ENCODE measurements at places on chromosomes 2 and 18.

DNA sequence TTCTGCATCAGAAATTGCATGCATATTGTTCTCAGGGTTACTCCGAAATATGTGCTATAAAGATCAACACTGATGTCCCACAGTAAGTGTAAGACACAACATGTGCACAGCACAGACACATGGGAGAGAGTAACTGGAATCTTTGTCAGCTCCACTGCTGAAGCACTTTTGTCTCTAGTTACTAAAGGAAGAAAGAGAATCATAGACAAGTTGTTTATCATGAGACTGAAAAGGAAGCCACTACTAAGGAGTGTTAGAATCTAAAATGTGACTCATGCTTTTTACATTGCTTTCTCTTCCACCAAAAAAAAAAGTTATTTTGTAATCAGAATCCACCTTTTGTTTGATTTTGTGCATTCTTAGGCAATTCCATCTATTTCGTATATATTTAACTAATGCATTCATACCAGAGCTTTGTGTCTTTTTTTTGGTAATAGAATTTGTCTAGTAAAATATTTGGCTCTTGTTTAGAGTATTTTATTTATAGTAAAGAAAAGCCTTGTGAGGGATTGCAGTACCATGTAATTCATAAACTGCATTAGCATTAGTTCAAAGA is 502.4 kb downstream of the FBXO15 start:
- no peak for DNase-seq

DNA sequence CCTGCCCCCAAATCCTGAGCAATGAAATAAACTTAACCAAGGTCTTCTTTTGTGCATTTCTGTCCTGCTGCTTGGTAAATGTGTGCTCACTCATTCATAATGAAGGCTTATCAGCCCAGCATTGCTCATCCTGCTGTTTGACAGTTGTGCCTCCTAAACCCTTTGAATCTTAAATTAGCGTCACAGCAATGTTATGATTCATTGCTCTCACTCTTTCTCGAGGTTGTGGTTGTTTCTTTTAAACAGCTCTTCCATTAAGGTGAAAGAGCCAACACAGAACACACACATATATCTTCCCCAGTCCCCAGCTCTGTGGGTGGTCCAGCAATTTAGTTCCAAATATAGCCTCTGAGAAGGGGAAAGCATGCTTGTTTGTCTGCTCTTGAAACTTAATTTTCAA is 84.0 kb downstream of the EVA1A start:
- peak; percentile 23 for DNase-seq

DNA sequence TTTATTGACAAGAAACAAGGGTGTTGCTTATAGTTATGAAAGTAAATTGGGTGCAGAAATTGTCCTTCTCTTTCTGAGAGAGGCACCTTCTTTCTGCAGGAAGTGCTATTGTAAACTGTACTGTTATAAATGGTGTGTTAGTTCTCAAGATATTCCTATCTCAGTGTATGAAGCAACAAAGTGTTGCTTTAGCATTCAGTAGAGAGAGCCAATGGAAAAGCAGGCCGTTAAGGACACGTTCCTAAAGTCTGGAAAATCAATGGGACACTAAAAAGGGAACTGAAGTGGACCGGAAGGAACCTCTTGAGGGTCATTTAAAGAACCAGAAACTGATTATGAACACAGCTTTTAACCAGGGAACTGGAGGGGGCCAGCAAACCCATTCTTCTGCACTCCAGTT is 510.0 kb upstream of the ZEB2 start:
- DNase-seq: no peak

- DNase-seq: no peak
Observed at GRCh38 chr2:145123606-145124005, 603.7 kb upstream of the ZEB2 start.

DNA sequence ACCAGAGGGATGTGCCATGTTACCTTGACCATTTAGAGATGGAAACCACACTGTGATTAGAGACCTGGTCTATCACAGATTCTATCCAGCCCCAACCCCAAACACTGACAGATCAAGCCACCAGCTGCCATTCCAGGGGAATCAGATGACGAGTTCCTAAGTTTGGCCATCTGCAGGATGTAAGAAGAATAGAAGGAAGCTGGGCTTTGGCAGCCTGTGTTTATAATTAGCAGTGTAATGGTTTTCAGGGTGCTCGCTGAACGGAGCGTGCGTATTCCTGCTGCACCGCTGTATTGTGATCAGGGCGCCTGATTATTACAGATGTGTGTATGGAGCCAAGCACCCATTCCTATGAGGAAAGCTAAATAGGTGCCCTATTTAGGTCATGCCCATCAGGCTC is 138.1 kb downstream of the LRRC30 start:
- no peak for DNase-seq

DNA sequence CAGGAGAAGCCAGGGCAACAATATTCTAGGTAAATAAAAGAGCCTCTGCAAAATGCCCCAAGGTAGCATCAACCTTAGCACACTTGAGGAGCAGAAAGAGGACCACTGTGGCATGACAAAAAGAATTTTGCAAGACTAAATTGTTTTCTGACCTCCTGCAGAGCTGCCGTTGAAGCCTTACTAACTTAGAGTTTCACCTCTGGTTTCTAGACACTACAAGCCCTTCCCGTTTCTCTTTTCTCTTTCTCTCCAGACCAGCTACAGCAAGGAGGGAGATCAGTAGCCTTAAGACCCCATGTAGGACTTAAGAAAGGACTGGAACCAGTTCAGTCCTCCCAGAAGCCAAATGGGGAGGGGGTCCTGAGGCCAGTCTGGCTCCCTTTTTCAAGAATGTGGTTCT is 73.3 kb upstream of the SP3 start:
- DNase-seq: no peak

- DNase-seq: peak; percentile 11
Observed at GRCh38 chr18:45521777-45522176, 93.5 kb upstream of the SLC14A2 start.

DNA sequence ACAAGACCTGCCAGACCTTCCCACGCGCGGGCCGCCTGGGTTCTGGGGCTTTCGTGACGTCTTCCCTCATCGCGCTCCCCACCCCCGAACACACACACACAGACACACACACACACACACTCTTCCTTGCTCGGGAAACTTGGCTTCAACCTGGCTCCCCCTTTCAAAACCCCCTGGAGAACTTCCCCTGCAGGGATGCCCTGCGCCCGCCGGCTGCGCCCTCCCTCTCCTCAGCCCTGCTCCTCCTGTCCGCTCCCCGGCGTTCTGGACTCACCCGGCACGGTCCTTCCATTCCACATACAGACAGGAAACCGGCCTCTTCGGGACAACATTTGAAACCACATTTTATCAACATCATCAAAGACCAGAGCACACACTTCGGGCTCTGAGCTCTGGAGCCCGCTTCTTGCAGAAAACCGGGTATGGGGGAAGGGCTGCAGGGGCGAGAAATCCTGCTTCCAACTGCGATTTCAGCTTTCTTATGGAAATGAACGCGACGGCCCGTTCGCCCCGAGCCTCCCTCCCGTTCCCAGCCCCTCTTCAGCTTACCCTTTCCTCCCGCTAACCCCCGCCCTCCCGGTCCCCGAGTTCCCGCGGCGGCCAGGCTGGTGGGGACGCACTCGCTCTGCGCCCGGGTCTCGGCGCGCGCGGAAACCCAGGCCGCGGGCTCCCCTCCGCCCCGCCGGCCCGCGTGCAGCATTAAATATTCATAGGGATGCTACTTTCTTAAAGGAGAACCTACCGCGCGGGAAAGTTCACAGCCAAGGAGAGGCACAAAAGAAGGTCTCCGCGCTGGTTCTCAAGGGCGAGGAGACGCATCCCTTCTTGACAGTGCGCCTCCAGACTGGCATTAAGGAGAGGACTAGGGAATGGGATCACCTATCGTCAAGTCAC is 18.3 kb downstream of the POU3F3 start:
- peak; percentile 34 for DNase-seq

DNA sequence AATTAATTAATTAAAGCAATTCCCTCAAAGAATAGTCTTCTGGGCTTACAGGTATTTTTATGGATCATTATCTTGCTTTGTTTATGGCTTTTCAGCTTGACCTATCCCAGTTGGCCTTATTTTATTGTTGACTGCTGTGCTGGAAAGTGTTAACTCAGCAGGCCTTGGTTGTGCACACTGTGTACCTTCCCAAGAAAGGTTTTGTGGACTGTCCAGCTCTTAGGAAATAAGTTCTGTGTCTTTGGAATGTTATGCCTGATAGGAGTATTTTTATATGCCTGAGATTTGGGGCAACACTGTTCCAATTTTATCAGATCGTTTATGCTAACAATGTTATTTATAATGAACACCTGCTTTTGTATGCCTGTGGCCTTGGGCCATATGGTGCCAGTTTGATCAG is 671.9 kb upstream of the ZNF804A start:
- DNase-seq: no peak

DNA sequence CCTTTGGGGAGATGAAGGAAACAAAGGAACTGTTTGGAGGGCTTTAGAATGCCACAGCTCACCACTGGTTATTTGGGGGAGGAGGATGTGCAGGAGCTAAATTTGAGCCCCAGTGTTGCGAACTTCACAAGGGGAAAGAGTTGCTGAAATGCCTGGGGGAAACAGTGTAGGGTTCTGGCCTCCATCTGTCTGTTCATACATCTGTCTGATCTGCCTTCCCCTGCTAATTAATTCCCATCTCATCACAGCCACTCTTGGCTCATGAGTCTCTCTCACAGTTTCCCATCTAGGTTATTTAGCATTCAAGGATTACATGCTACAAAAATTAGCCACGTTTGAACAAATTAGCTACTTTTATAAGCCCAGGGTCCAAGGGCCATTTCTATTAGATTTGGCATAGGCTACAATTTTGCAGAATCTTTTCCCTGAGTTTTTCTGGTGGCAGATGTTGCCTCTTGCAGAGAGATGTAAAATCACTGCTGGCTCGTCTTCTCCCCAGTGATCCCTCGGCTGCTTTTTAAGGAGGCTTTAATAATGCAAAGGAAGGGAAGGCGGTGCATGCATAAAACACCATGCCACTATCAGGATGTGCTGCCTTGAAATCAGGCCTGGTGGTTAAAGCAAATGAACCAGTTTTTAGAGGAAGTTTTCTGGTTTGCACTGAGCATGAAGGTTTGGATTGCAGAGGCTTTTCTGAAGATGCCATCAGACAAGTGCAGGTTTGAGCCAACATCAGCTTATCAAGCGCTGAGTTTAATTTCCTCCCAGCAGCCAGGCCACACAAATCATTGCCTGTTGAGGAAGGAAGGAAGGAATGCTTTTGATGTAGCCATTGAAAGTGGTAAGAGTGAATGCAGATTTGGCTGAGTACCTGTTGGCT is 35.0 kb downstream of the ADD2 start:
- no peak for DNase-seq

- no peak for DNase-seq
Observed at GRCh38 chr2:17756668-17757067, 2.7 kb downstream of the GEN1 start.

GRCh38 chr2:106189764-106190468 is 4.2 kb downstream of the UXS1 start:
- no peak for DNase-seq

GRCh38 chr2:7607441-7608173 is 690.4 kb downstream of the RNF144A start:
- no peak for DNase-seq

GRCh38 chr2:166285215-166285614 is 90.5 kb downstream of the SCN9A start:
- DNase-seq: no peak

GRCh38 chr2:180130403-180130802 is 123.3 kb upstream of the CWC22 start:
- no peak for DNase-seq

DNA sequence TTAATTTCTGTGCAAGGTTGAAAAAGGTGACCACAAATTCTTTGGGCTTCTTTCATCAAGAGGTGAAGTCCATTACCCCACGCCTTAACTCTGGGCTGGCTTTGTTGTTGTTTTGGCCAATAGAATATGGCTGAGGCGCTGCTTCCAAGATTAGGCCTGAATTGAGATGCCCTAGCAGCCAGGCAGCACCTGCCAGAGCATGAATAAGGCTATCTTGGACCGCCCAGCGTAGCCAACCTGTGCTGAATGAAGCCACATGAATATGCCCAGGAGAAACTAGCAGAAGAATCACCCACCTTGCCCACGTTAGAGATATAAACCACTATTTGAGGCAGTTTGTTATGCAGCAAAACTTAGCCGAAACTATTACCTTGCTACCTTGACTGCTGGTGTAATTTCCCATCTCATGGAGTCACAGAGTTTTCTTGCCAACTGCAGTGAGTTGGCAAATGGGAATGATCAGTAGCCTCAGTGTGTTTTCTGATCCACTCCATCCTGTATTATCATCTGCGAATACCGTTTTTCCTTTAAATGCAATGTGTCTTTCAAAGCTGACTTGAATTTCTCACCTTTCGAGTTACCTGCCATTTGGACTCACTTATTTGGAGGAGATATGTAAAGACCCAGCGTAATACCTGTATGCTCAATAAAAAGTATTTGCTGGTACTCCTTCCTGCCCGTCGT is 679 bp downstream of the TSGA10 start:
- DNase-seq: no peak

DNA sequence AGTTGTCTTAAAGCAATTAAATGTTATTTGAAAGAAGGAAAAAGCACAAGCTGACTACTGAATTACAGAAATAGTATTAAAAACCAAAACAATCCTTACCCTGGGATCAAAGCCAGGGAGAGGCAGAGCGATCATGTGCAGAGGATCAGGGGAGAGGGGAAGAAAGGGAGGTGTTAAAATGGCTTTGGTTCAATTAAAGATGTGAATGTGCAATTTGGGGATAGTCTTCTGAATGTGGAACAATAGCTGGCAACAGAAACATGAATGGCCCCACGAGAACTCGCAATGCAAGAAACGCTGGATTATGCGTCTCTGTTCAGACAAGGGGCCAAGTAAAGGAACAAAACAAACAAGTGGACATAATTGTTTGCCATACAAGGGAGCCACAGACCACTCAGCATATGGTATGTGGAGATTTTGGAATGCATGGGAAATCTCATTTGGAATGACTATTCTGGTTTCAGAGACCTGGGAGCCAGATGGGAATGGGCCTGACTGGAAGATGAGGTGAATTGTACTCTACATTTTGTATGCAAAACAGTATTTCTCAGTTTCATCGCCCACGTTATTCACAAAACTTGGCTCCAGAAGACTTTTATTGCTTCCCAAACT is 155.4 kb downstream of the SLC4A3 start:
- DNase-seq: no peak

DNA sequence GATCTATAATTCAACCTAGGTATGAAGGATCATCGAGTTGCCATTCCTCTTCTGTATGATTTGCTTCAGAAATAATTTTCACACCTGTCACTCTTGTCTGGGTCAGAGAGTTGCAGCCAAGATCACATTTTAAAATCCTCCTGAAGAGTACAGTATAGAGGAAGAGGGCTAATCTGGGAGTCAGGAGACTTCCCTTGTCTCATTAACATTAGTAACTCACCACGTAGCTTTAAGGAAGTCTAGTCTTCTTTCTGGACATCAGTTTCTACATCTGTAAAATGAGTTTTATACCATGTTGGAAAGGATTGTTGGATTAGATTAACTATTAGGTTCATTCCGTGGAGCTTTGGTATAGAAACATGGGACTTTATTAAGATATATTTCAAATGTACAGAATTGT is 109.4 kb downstream of the TDRD15 start:
- DNase-seq: no peak

DNA sequence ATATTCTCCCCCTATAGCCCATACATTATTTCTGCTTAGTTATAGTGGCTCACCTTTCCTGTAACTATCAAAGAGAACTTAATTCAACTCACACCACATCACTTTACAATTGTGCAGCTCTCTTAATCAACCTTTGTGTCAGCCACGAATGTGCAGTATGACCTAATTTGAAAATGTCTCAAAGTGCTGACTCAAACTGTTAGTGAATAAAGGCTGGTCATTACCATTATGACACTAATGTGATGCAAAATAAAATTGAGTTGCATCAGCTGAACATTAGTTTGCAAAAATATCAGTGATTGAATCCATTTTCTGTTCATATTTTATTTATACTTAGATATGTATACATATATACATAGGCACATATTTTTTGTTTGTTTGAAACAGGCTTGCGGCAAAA is 251.8 kb downstream of the MEIS1 start:
- no peak for DNase-seq
